Fibroblast of mammary gland (primary cell): ENCODE measurements at places on chromosomes 2 and 18.

DNA sequence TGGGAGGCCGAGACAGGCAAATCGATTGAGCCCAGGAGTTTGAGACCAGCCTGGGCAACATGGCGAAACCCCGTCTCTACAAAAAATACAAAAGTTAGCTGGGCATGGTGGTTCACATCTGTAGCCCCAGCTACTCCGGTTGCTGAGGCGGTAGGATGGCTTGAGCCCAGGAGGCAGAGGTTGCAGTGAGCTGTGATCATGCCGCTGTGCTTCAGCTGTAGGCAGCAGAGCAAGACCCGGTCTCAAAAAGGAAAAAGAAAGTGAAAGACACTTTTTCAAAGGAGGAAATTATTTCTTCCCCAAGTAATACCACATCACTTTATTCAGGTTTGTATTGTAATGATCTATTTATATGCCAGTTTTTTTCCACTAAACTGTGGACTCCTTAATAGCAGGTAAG is 35.7 kb upstream of the TAF4B start:
- DNase-seq = no peak

DNA sequence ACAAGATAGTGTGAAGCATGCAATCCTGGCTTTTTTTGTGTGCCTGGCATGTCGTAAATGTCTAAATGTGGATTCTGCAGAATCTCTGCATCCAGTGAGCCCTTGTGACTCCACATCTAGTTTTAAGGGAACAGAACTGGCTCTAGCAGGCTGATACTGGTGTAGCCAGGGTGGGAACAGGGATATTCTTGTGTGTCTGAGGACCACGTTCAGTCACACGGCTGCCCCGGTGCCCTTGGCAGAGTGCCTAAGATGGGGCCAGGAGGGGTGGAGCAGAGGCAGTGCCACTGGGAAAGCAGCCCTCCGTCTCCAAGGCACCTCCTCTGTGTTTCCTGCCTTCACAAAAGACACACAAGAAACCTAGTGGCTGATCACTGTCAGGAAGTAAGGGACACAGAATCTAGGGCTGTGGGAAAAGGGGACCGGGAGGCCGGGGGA is 91.5 kb upstream of the PARD3B start:
- no peak for DNase-seq

GRCh38 chr2:196077821-196078220 is 9.2 kb upstream of the DNAH7 start:
- peak; percentile 68 for DNase-seq

- no peak for DNase-seq
Measured at GRCh38 chr2:51013079-51013932, 18.6 kb downstream of the NRXN1 start.

GRCh38 chr2:55869637-55870325 is 53.8 kb downstream of the EFEMP1 start:
- peak; percentile 68 for DNase-seq

DNA sequence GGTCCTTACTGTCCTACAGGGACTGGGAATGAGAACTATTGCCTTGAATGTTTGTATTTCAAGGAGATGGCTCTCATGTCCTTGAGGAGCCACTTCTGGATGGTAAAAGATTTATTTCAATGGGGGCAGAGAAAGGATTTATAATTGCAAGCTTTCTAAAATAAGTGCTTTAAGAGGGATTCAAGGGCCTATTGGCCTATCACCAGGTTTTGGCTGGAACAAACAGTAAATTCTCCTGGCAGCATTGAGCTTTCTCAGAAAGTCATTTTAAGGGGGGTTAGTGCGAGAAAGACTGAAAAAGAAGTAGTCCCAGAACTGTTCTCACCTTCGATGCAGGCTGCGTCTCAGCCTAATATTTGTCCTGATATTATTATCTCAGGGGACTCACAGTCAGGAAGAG is 29.8 kb downstream of the DPP10 start:
- no peak for DNase-seq

DNA sequence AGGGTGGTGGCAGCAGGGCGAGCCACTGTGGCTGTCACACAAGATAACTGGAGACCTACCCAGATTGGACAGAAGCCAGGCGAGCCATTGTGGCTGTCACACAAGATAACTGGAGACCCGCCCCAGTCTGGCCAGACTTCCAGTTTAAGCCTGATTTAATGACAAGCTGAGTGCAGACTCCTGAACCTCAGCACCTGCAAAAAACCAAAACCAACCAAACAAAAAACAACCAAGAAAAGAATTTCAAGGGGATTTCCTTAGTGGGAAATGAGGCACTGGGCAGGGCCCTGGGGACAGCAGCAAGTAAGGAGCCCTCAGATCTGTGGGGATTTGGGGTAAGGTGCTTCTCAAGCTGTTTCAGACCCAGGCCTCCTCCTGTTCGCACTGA is 95.2 kb upstream of the BOD1L2 start:
- no peak for DNase-seq

GRCh38 chr18:34549367-34549766 is 160.7 kb upstream of the DTNA start:
- DNase-seq = no peak

GRCh38 chr2:180456801-180457200 is 449.7 kb upstream of the CWC22 start:
- DNase-seq = no peak

GRCh38 chr2:150610670-150611279 is 123.3 kb upstream of the RND3 start:
- DNase-seq = peak; percentile 69

DNA sequence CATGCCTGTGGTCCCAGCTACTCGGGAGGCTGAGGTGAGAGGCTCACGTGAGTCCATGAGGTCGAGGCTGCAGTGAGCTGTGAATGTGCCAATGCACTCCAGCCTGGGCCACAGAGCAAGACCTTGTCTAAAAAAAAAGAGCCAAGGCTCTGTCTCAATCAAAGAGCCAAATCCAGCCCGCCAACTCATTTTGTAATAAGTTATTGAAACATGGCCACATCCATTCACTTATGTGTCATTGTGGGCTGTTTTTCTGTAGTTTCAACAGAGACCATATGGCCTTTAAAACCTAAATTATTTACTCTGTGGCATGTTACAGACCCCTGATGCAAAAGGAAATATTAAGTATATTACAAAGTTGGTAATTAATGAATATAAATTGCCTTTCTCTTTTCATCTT is 60.8 kb downstream of the GPR39 start:
- DNase-seq = peak; percentile 77

DNA sequence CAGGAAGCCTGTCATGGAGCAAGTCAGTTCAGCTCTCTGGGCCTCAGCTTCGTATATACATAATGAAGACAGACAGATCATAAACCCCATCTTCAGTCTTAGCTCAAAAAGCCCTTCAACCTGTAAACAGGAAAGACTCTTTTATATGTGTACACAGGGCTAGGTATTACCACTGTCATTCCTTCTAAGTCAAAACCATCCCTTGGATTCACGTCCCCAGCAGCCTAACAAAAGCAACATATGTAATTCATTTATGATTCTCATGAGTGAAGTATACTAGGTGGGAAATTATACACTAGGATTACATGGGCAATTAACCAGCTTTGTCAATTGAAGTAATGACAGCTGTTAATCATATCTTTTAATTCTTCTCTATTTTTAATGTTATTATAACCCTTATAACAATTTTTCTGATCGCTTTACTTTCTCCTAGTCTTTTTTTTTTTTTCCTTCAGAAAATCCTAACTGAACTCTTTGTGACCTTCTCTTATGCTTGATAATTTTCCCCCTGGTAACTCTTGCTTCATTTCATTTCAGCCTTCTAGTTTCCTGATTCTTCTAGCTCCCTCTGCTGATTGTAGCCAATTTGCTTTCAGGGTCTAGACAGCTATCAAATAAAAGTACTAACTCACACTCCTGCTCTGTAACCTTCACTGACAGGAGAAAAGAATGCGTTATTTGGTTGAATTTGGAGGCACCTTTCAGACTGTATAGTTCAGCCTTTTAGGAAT is 99.7 kb downstream of the RBM43 start:
- DNase-seq = peak; percentile 56

DNA sequence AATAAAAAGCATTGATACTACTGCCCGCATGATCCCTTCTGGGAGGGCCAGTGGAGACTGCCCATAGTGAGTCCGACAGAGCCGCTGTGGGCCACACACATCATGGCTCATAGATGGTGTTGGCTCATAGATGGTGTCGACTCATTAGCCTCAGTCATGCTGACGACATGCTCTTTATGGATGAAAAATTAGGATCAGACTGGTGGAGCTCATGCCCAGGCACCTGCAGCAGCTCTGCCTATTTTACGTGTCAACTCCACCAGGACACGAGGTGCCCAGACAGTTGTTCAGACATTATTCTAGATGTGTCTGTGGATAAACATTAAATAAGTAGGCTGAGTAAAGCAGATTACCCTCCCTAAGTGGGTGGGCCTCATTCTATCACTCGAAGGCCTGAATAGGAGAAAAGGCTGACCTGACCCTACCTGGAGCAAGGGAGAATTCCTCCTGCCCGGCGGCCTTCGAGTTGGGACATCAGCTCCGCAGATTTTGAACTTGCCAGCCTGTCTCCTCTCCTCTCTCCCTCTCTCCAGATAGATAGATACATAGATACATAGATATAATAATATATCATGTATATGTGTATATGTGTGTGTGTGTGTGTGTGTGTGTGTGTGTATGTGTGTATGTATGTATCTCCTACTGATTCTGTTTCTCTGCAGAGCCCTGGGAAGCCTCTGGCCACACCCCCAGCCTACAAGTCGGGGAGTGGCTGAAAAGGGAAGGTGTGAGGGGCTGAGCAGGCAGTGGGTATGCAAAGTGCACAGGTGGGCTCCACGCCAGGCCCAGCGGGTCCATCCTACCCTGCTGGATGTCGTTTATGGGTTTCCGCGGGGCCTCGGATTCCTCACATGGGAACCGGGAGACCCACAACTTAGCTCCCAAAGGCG is 13.6 kb upstream of the TEX51 start:
- no peak for DNase-seq

- DNase-seq = no peak
Measured at GRCh38 chr2:100198461-100199230, 56.3 kb upstream of the AFF3 start.

GRCh38 chr2:85490861-85491755 is 47.9 kb upstream of the MAT2A start:
- peak; percentile 12 for DNase-seq

DNA sequence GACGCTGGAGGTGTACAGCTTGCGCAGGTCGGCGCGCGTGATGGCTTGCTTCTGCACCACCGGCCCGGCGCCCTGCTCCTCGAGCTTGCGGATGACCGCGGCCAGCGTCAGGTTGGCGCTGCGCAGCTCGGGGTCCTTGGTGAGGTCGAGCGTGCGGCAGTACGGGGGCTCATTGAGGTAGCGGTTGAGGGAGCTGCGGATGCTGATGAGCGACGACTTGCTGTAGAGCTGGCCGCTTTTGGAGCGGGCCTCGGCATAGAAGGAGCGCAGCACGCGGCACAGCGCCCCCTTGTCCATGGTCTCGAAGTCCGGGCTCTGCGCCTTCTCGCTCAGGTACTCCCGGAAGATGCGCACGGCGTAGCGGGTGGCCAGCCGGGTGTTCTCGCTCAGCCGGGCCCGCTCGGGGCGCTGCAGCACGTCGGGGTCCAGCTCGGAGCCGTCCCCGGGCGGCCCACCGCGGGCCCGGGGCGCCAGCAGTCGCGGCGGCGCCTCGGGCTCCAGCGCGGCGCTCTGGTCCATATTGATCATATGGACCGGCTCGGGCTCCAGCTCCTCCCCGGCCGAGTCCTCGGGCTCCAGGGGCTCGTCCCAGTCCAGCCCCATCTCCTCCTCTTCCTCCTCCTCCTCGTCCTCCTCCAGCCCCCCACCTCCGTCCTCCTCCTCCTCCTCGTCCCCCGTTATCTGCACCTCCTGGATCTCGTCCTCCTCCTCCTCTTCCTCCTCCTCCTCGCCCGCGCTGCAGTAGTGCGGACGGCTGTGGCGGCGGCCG is 523 bp downstream of the KCTD1 start:
- peak; percentile 75 for DNase-seq

DNA sequence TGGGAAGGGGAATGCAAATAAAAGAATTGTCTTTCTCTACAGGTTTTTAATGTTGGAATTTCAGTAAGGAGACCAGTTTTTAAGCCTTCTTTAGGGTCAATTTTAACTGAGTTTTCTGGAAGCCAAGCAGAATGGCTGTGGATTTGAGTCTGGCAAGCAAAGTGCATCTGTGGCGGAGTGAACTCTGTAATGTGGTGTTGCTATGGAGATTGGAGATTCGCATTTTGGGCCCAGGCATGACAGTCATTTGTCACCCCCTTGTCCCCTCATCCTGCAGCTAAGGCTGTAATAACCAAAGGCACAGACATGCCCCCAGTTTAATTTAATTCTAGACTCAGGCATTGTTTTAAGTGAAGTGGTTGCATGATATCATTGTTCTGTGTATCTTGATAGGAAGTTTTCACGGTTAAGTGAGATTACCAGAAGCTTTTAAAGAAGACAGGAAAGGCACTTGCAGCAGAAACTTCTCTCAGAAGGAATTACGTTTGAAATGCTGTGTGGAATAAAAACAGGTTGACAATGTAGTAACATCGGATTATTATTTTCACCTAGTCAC is 30.6 kb downstream of the ARMC9 start:
- no peak for DNase-seq

DNA sequence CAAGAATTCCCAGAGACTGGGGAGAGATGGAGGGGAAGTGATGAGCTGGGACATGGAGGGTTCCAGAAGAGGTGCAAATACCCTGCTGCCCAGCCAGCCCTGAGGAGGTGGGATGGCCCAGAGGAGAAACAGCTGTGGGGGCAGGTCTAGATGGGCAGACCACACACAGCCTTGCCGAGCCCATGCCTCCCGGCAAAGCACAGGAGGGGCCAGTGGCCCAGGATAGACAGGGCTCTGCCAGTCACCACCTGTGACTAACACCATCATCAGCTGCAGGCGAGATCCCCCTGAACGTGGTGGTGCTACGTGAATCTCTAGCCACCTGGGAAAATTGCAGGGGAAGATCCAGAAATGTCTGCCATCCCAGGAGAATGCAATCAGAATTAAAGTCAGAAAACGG is 39.4 kb downstream of the SCTR start:
- DNase-seq = no peak

DNA sequence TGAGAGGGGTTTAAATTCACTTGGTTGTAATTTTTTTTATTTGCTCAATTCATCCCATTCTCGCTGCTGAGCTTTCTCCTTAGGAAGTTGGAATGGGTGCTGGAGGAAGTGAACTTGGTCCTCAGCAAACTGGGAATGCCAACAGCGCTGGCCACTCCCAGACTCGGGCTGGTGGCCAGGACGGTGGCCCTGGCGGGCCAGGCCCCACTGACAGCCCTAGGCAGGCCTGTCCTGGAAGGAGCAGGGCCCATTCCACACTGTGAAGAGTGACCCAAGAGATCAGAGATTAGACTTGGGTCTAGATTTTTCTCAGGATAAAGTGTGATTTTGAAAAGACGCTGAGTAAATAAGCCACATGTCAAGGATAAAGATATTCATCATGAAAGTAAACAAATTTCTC is 132.7 kb downstream of the HDAC4 start:
- no peak for DNase-seq
